ENCODE measurements at places on chromosomes 11 and 22.

DNA sequence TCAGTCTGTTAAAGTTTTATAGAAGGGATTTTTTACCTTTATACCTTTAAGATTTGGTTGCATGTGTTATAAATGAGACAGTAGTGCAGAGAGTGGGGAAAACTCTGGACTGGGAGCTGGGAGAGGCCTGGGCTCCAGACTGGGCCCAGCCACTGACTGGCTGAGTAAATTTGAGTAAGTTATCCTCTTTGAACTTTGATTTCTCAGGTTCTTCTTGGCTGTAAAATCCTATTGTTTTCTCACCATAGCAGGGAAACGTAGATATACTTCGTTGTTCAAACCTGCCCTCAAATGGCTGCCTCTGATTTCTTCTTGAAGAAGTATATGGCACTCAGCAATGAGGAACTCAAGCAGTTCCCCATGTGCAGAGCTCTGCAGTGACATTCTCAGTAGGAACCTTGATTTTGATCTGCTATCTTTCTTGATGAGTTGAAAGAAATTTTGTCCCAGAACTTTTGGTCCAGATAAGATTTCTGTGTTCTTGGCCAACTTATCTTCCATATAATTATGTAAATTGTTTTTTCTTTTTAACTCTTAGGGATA, 8.8 kb downstream of the BMAL1 start:
- DNase-seq = no peak

DNA sequence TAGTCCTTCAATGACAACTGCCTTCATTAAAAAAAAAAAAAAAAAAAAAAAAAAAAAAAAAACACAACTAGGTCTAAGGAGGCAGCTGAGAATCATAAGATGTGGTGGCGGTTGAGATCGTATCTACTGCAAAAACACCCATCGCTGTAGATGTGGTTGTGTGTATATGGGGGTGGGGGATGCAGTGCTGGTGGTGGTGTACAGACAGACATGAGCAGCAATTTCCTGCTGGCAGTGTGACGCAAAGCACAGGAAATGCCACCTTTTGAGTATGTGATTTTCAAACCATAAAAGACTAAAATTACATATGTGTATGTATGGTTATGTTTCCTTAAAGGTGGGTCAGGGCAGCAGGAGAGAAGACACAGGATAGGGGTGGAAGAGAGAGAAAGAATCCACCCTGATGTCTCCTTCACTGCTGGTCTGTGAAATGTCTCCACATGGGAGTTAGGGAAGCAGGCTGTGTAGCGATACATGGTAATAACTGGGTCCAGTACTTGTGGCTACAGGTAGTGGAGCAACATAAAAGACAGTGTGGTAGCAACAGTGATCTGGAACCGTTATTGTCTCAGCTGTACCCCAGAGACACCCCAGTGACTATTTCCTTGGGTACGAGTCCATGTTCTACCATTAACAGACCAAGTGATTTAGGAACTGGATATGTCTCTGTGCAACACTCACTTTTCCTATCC, 57.9 kb downstream of the SYTL2 start:
- DNase-seq = peak; percentile 94

DNA sequence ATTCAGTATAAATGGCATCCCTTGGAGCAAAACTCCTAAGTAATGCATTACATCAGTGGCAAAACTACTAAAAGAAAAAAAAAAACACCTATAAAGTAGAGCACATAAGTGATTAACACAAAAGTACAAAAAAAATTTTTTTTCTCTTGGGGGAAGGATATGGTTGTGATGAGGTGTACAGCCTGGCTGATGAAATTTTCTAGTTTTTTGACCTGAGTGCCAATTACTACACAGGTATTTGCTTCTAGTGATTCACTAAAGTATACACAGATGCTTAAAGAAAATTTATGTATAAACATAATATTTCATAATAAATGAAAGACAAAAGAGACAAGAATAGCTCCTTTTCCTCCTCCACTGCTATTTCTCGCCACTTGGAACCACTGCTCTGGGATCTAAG, 71.8 kb upstream of the APOA1 start:
- no peak for DNase-seq

DNA sequence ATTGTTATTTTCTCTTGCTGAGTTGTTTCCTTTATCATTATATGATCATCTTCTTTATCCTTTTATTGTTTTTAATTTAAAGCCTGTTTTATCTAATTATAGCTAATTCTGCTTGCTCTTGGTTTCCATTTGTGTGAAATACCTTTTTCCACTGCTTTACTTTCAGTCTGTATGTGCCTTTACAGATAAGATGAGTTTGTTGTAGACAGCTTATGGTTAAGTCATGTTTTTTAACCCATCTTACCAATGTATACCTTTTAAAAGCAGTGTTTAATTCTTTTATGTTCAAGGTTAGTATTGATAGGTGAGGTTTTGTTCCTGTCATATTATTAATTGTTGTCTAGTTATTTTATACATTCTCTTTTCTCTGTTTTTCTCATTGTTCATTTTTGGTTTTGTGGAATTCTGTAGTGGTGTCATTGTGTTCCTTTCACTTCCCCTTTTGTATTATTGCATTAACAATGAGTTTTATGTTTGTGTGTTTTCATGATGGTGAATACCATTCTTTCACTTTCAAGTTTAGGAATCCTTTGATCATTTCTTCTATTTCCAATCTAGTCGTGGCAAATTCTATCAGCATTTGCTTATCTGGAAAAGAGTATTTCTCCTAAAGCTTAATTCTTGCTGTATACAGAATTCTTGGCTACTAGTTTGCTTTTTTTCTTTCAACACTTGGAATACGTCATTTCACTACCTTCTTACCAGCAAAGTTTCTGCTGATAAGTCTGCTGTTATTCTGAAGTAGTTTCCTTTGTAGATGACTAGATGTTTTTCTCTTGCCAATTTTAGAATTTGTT, 21.8 kb downstream of the OR5AN1 start:
- DNase-seq = no peak

DNA sequence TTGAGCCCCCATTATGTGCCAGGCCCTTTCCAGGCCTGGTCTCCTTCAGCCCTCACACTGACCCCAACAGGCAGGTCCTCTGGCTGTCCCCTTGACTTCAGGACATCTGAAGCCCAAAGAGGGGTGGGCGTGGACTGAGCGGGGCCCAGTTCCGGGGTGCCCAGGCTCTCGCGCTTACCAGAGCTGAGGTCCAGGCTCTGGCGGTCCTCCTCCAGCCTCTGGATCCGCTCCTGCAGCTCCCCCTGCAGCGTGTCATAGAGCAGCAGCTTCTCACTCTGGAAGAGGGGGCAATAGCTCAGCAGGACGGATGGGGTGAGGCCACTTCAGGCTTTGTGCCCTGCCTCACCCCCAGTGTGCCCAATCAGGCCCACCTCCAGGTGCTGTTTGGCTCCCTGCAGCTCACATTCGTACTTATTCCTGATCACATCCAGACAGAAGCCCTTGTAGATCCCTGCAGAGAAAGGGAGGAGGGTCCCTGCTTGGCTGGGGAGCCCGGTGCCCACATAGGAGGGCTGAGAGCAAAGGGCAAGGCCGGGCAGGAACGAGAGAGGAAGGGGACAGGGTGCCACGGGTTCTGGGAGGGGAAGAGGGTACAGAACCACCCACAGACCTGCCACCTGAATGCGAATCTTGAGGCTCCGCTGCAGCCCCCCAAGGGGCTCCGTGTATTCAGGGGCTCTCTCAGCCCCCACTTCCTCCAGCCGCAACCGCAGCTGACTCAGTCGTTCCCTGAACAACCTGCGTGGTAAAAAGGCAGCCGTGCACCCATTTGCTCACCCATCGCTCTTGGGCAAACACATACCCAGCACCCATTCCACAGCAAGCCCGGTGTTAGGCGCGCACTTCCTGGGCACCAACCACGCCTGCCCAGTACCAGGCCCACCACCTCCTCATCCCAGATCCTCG, 4.1 kb downstream of the BRMS1 start:
- DNase-seq = no peak

GRCh38 chr11:29005401-29005980, 897.3 kb downstream of the METTL15 start:
- no peak for DNase-seq

DNA sequence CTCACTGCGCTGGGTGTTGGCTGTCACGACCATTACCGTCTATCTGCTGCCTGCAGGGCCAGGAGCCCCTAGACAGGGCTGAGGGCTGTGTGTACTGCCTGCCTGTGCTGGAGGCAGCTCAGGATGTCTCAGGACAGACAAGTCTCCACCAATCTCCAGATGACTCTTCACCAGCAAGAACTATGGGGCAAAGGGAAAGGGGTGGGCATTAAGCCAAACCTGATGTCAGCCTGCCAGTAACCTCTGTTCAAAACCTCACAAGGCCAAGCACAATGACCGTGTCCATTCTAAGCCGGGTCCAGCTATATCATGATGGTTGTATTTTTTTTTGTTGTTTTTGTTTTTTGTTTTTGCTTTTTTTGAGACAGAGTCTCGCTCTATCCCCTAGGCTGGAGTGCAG, 31.6 kb downstream of the MAFF start:
- DNase-seq = no peak

- DNase-seq = no peak
Observed at GRCh38 chr11:9092072-9092471, 673 bp upstream of the SCUBE2 start.

DNA sequence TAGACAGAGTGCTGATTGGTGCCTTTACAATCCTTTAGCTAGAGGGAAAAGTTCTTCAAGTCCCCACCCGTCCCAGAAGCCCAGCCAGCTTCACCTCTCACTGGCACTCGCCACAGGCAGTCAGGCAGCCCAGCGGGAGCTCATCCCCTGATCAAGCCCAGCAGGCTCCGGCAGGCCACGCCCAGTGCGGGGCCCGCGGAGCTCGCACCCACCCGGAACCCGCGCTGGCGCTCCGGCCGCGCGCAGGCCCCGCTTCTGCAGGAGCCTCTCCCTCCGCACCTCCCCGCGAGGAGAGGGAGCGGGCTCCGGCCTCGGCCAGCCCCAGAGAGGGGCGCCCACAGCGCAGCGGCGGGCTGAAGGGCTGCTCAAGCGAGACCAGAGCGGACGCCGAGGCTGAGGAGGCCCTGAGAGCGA, 202.4 kb upstream of the PDGFD start:
- no peak for DNase-seq

DNA sequence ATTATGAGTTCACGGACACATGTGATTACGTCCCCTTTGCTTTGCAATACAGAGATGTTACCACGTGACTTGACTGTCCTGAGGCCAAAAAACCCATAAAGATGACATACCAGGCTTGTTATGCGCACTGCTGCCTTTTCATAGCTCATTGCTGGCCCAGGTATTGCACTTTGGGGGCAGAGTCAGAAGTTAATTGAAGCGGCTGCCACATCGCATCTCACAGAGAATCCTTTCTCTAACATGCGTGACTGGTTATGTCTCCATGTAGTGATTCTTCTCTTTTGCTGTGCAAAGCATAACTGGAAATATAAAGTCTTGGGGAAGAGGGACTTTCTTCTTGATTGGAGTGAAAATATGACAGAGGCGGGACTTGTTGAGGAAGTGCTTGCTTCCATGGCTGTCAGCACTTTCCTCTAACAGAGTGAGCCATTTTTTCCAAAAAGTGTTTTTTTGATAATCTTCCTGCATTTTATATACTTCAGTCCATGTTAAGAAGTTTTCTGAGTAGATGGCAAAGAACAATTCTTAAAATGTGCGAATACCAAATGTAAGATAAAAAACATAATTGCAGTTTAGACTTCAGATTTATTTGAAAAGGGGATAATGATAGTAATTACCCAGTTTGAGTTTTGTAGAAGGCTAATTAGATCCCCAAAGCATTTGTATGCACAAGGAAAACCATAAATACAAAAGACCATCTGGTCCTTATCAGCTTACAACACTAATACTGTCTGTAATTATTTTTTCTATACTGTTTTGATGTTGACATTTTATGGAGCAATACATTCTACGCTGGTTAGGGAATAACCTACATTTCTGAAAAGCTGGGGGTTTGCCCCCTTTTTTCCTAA, 324.6 kb upstream of the MTNR1B start:
- DNase-seq = no peak

DNA sequence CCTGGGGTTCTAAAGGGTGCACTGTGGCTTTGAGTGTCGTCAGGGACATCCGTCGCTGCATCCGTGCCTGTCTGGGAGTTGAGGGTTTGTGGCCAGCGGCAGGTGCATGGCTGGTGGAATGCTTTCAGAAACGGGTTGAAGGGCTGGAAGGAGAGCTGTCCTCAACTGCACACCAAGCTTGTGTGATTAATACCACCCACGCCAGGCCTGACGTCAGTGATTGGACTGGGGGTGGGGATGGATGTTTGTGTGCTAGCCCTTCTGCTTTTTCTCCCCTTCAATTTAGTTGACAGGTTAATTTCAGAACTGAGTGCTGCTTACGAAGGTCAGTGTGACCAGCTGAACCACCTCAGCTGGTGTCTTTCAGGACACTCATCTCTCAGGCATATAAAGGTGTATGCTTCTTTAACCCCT, 3.2 kb upstream of the GAB2 start:
- DNase-seq = peak; percentile 60

GRCh38 chr11:62108971-62109404, 14.8 kb upstream of the INCENP start:
- DNase-seq = no peak

DNA sequence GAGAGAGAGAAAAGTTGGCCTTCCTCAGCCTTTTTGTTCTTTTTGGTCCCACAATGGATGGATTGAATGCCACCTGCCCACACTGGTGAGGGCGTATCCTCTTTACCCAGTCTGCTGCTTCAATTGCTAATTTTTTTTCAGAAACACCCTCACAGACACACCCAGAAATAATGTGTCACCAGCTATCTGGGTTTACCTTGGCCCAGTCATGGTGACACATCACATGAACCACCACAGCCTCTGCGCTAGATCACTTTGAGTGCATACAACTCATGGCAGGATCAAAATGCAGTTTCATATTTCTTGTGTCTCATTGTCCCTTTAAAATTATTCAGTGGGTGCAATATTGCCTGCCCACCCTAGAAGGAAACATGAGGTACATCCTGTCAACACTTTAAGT, 63.3 kb downstream of the ADAMTS15 start:
- DNase-seq = no peak

- DNase-seq = no peak
Observed at GRCh38 chr22:24338726-24339451, 68.3 kb downstream of the SPECC1L start.

GRCh38 chr11:1486054-1486825, at the start of gene MOB2:
Gene MOB2, minus strand, starts transcription at chr11:1486779. Its CDS starts 223 bp downstream, at chr11:1486556.
- DNase-seq = no peak

DNA sequence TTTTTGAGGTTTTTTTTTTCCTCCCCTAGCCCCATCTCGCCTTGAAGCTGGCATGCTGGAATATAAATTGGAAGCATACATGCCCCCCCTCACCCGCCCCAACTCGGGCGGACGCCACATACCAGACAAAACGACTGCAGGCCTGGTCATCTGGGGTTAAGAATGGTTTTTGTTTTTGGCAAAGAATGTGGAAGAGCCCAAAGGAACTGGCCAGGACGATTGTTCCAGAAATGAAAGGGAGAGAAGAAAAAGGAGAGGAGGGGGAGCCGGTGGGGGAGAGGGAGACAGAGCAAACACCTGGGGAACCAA, 25.0 kb downstream of the MN1 start:
- no peak for DNase-seq

Data from activated naive CD4-positive, alpha-beta T cell treated with anti-CD3 and anti-CD28 coated beads for 36 hours (primary cell).